ENCODE measurements at places on chromosomes 12 and 14.

DNA sequence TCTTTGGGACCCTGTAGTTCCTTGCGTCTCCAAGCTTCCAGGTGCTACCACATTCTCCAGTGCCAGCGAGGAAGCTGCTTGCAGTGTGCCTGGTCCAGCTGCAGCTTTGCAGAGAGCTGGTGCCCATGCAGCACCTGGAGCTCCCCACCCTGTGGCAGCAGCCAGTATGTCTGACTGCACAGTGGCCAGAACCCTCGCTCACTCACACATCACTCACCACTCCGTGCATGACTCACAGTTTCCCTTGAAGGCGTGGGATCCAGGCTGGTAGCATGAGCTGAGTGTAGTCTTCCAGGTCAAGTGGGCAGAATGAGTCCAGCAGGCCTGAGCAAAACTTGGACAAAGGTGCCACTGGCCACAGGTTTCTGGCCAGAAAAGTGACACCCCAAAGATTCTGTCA lies 33.6 kb downstream of the SDR9C7 start:
- DNase-seq, result no peak

DNA sequence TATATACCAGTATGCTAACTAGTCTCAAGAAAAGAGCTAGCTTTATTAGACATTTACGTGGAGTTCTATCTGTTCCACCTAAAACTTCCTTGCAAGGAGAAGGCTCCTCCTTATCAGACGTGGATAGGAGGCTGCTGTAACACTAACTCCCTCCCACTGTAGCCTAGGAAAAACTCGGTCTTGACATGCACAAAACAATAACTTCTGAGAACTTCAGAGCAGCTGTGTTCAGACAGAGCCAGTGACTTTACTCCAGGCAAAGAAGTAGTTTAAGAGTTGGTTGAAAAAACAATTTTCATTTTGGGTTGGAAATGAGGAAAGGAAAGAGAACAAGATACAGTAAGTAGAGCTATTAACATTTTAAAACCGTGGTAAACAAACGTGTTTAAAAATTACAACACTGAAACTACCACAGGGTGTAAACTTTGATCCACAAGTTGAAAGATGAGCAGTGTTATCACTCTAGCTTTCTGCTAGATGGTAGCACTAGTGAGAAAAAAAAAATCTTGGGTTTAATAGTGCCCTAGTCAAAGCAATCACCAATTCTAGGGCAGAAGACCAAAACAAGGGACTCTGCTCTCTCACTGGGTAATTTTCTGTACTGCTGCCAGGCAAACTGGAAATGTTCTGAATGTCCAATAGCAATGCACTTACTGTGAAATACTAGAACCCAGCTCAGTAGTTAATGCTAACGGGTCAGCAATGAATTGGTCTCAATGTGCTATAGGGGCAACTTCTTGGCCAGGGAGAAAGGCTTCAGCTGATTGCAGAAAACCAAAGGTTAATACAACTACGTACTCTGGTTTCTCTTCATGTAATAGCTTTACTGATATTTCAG lies 2.4 kb downstream of the ATF7 start:
- peak; percentile 67 for DNase-seq

DNA sequence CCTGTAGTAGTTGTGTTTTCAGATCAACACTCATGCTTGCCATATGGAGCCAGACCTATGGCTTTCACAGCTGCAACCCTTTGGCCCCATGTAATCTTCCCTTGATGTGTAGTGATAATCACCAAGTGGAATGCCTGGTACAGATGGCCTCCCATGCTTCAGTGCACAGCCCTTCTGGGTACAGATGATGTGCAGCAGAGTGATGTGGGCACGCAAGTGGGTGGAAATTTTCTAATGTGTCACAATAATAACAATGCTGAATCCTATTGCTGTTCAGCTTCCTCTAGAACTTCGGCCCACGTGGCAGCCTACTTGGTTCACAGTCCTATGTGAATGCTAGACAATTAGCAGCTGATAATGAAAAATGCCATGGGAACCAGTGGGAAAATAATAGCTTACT lies 188.1 kb downstream of the SNAPC1 start:
- DNase-seq, result no peak

- no peak for DNase-seq
Observed at GRCh38 chr12:84348582-84348981, 564.0 kb downstream of the SLC6A15 start.

DNA sequence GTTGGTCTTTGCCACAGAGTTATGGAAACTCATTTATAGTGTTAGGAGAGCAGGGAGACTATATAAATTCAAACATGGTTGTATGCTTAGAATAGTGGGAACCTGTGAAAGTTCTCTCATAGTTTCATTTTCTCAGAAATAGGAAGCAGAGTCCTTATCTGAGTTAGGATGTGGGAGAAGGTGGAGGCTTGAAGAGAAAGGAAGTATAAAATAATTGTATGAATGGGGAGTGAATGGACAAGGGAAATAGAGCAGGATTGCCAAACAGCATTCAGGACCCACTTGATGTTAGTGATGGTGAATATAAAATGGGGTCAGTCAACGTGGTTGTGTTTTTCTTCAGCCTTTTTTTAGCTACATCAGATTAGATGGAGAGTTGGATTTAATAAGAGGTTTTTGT lies 34.0 kb upstream of the TPH2 start:
- no peak for DNase-seq

GRCh38 chr14:101243587-101244338 lies 317.5 kb upstream of the DIO3 start:
- DNase-seq, result no peak

DNA sequence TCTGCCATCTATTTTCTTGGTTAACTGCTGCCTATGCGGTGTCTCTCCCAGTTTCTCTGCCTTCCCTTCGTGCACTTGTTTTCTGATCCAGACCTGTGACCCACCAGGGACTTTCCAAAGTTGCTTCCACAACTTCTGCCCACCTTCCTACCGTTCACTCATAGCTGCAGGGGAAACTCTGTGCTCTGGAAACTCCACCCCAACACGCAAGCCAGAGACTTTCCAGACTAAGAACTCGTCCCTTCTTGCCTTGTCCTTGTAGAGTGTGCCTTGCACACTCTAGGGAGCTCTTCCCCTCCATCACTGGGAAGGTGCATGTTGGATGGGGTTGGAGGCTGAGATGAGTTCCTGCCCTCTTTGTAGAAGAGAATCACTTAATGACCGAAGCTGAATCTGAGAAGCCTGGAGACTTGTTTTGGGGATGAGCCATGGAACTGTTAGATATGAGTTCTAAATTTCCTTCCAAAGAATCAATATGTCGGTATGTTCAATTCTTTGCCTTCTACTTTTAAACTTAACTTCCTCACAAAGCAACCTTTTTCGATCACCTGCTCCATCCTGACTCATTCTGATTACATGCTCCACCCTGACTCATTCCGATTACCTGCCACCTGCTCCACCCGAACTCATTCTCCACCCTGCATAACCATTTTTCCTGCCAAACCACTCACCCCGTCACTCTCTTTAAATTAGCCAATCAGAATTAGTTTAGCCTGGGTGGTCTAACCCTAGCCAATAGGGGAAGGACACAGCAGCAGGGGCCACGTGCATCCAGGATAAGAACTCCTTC lies 82.1 kb upstream of the CAPRIN2 start:
- no peak for DNase-seq

DNA sequence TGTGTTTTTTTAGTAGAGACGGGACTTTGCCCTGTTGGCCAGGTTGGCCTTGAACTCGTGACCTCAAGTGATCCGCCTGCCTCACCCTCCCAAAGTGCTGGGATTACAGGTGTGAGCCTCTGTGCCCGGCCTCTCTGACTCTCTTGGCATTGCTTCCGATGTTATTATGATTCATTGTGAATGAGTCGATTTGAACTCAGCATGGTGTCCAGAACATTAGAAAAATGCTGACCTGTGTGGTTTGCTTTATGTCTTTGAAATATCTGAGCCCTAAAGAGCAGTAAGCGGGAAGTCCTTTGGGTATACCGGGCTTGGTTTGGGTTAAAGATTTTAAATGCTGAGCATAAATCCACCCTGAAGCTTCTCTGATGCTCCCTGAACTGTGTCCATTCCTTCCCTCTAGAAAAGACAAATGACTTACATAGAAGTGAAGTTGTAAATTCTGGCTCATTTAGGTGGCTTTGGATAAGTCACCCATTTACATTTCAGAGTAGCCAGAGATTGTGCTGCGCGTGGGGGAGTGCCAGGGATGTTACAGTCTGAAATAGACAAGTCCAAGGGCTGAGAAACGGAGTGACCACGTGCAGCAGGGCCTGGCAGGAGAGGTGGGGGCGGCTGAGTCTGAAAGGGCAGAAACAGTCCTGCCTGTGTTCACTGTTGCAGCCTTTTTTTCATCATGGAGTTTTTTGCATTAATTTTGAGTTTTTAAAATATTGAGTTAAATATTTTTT lies 39.6 kb downstream of the SLC15A4 start:
- no peak for DNase-seq

DNA sequence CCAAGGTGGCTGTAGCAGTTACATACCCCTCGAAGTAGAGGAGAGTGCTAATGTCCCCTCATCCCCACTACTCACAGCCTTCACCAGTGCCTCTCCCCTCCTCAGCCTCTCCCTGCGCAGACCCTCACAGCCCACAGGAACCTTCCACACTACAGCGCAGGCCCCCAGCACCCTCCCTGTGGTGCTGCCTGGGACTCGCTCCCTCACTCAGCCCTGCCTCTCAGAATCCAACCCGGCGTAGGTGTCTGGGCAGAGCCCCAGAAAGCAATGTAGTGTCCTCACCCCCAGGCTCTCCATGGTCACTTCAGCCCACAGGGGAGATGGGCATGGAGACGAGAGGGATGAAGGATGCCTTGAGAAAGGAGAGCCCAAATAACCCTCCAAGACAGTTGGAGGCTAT lies 10.9 kb upstream of the ZNF740 start:
- DNase-seq, result no peak
